ENCODE measurements at places on chromosomes 2 and 18. TPM values are rescaled to one million over a fixed set of nuclear protein-coding genes. Genes with fewer than 3 reads are reported as not detected.

DNA sequence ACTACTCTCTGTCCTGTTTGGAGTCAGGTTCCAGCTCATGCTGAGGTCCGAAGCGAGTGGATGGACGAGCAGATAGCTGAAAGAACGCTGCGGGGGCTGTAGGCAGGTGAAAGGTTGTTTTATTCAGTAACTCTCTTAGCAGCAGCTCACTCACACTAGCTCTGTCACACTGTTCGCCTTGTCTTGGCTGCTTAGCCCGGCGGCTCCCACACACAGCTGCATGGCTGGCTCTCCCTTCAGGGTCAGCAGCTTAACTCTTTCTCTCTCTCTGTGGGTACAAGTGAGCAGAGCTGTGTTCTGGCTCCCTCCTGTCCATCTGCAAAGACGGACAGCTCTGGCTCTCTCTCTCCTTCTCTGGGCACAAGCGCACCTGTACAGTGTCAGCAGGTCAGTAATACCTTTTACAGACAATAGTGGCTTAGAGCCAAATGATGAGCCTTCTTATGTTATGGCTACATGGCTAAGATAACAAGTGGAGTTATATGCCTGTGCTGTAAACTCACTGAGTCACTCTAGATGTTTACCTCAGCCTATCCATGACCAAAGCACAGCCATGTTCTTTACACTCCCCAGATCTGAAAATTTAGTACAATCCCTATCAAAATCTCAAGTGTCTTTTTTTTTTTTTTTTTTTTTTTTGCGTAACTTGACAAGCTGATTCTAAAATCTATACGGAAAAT is 149.3 kb downstream of the GALNT1 start:
- no peak for DNase-seq

The HRH4 gene
- polyA plus RNA-seq, result 0.12 TPM

The ASXL3 gene
- polyA plus RNA-seq, result 10.7 TPM

DNA sequence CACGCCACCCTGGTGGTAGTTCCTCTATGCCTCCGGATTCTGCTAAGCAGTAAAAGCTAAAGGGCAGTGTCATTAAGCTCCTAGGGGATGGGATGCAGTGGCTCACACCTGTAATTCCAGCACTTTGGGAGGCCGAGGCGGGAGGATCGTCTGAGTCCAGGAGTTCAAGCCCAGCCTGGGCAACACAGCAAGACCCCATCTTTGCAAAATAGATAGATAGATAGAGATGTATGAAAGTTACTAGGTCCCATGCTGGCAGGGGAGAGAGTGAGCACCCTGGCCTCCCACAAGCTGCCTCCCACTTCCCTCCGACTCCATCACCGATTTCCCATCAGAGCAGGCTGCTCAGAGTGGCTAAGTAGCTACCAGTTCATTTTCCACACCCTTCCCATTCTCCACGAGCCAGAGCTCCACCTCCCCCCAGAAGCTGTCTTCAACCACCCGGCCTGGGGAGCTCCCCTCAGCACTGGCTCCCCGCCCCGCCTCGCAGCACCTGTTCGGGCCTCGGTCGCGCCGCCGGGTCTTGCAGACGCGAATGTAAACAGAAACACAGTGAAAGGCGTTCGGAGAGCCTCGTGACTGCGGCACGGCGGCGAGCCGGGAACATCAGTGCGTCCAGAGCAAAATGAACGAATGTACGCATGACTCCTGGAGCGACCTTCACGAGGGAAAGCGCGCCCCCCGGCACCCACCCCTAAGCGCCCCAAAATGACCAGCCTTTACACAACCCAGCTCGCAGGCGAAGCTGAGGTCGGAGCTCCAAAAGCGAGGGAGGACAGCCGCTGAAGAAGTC is 598 bp upstream of the CEP68 start:
- no peak for DNase-seq

The KIAA2012 gene
- 2.8 TPM for polyA plus RNA-seq

GRCh38 chr2:119149611-119150010 is 8.9 kb downstream of the C1QL2 start:
- no peak for DNase-seq

GRCh38 chr2:46306330-46306751 is 9.1 kb downstream of the EPAS1 start:
- no peak for DNase-seq

The CCDC148 gene
- 6.0 TPM for polyA plus RNA-seq

DNA sequence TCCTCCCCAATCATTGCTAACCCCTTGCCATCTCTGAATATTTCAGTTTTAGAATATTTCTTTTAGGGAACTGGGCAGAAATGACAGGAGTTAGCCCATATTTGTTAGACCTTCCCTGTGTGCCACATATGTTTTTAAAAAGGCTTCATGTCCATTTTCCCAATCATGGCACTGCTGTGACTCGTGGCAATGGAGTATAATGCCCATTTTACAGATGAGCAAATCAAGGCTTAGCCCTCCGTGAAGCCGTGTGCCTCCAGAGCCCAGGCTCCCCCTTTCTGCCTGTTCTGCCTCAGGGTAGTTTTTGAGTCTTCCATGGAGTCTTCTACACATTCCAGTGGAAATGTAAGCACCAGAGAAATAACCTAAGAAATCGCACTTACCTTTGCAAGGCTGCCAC is 130.1 kb downstream of the KCTD1 start:
- DNase-seq, result no peak

GRCh38 chr2:241295326-241296095 is 20.0 kb downstream of the HDLBP start:
- DNase-seq, result no peak

DNA sequence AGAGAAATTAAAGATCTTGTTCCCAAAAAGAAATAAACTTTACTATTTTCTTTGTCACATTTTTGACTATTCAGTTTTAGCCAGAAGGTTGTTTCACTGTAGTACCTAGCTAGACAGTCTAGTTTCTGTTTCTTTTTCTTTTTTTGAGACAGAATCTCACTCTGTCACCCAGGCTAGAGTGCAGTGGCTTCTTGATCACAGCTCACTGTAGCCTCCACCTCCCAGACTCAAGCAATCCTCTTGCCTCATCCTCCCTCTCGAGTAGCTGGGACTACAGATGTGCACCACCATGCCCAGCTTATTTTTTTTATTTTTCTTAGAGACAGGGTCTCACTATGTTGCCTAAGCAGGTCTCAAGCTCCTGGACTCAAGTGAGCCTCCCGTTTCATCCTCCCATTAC is 2.2 kb downstream of the RBM45 start:
- DNase-seq, result no peak

DNA sequence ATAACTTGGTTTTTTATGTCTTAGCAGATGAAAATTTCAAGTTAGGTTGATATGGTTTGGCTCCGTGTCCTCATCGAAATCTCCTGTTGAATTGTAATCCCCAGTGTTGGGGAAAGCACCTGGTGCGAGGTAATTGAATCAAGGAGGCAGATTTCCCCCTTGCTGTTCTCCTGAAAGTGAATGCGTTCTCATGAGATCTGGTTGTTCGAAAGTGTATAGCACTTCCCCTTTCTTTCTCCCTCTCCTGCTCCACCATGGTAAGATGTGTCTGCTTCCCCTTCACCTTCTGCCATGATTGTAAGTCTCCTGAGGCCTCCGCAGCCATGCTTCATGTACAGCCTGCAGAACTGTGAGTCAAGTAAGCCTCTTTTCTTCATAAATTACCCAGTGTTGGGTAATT is 242.1 kb upstream of the TNP1 start:
- no peak for DNase-seq

The ANKRD53 gene
- 4.7 TPM for polyA plus RNA-seq

DNA sequence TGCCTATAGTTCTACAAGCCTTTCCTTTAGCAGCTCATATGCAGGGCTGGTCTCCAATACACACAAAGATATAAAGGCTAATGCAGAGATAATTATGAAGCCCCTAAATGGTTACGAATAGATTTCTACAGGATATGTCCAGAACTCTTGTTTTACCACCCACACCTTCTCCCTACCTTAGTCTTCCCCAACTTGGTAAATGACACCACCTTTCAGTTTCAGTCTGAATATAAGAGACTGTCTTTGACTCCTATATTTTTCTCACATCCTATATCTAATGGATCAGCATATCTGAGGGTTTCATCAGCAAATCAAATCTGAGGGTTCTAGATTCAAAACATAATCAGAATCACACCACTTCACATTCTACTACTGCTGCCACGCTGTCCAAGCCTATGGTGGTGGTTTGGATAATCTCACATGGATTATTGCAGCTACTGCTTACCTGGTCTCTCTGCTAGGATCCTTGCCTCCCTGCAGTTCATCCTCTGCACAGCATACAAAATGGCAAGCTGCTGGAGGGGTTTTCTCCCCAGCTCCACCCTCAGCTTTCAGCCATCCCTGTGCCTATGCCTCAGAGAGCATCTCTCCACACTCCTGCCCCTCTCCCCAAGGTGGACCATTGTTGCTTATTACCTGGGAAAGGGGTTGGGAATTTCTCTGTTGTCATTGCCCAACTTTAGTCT is 178.0 kb upstream of the SPOPL start:
- no peak for DNase-seq

DNA sequence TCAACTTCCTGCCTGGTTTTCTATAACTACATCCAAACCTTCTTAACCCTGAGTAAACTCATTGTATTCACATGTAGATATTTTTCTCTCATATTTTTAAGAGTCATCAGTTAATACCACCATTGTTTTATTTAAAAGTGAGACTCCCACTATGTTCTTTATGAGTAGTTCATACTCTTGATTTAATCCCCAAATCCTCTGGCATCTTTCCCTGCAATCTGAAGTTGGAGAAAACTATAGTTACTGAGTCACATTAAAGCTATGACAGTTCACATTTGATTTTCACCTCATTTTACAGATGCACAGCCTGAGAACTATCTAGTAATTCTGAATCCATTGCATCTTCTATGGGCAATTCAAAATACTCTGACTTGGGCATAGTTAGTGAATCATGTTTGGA is 1358.7 kb upstream of the NRXN1 start:
- no peak for DNase-seq

GRCh38 chr18:22285361-22286140 is 116.2 kb downstream of the GATA6 start:
- DNase-seq, result no peak

DNA sequence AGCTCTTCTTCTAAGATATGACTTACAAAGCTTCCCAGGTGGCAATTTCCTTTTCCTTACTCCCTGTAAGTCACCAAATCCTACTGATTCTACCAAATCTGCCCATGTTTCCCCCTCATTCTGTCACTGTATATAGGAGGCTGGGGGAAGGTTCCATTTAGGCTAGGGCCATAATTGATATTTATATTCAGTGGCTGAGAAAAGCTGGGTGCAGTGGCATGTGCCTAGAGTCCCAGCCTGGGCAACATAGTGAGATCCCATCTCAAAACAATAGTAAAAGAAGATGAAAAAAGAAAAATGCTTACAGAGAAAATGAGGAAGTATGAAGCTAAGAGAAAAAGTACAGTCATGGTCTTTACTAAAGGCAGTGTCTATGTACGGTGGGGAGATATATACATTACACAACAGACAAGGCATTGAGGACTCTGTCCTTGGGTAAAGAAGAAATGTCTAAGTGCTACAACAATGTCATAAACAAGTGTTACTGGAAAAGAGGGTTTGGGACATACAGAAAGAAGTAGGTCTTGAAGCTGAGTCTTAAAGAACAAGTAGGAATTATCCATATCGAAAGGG is 4.8 kb downstream of the CWC22 start:
- no peak for DNase-seq

DNA sequence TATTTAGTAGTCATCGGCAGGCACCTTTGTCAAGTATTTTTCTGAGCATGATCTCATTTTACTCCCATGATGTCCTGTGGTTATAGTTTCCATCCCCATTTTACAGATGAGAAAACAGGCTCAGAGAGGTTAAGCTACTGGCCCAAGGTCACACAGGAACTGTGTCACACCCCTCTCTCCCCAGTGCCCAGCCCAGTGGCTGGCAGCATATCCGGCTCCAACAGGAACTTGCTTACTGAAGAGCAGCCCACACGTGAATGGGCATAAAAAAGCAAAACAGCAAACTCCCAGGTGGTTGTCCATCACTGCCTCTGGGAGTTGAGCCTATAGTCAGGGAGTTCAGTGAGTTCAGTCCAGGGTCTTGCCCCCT is 8.3 kb upstream of the KLF11 start:
- DNase-seq, result no peak

The SRD5A2 gene
- 0.04 TPM for polyA plus RNA-seq

The PNPT1 gene
- polyA plus RNA-seq, result 28.0 TPM

GRCh38 chr2:25349397-25349796 is 7.7 kb upstream of the DNMT3A start:
- no peak for DNase-seq

The PLGLB1 gene
- 17.9 TPM for polyA plus RNA-seq

The SEMA4F gene
- polyA plus RNA-seq, result 6.7 TPM

GRCh38 chr18:51150113-51150700 is 47.3 kb downstream of the MEX3C start:
- DNase-seq, result no peak

GRCh38 chr2:201769666-201770373 is 10.9 kb downstream of the ALS2 start:
- DNase-seq, result no peak
